Activated effector memory CD4-positive, alpha-beta T cell treated with anti-CD3 and anti-CD28 coated beads, Interleukin-2, amount 50 U/mL, for 16 hours (primary cell): ENCODE measurements at places on chromosomes 3 and 15.
A peak's percentile ranks its signal among the peaks of the same experiment; 100 is the strongest.

- no peak for DNase-seq
These were observed 58.6 kb downstream of the QTRT2 start for GRCh38 chr3:114115143-114115542.

- DNase-seq, result no peak
These were observed 20.3 kb upstream of the MAP3K13 start for GRCh38 chr3:185342459-185343174.

DNA sequence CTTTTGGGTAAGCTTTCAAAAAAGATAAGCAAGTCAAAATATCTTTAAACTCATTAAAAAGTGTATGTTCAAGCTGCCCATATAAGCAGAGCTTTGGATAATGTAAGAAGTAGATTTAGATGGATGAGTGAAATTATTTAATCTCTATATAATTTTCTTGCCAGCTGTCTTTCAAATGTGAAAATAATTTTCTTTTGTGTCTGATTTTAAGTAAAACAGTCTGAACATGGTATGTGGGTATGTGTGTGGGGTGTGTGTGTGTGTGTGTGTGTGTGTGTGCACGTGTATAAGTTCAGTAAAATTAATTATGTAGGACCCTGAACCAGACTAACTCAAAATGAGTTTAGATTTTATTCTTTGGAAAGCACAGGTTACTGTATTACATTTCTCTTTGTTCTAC lies 155.2 kb upstream of the CGNL1 start:
- DNase-seq, result no peak

GRCh38 chr3:16768014-16768413 lies 116.7 kb upstream of the PLCL2 start:
- DNase-seq, result no peak

GRCh38 chr15:89521605-89522004 lies 25.2 kb upstream of the RHCG start:
- DNase-seq, result no peak

GRCh38 chr15:36313021-36313420 lies 266.4 kb upstream of the CDIN1 start:
- no peak for DNase-seq

DNA sequence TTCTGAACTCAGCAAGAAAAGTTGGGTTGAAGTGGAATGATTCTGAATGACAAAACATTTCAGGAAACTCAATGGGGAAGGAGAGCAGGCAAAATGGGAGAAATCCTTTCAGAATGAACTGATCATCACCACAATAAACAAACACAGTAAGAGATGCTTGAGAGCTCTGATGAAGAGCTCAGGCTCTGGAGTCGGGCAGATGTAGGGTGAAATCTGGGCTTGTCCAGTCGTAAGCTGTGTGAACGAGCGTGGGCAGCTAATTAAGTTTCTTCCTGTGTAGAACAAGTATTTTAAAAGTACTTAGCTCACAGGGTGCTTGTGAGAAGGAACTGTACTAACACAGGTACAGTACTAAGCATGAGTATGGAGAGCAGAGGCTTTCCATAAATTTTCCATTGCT lies 406.2 kb downstream of the FOXP1 start:
- no peak for DNase-seq

GRCh38 chr15:94670438-94671034 lies 439.2 kb downstream of the MCTP2 start:
- no peak for DNase-seq

- no peak for DNase-seq
These were observed 22.2 kb upstream of the RAF1 start for GRCh38 chr3:12686096-12686495.

DNA sequence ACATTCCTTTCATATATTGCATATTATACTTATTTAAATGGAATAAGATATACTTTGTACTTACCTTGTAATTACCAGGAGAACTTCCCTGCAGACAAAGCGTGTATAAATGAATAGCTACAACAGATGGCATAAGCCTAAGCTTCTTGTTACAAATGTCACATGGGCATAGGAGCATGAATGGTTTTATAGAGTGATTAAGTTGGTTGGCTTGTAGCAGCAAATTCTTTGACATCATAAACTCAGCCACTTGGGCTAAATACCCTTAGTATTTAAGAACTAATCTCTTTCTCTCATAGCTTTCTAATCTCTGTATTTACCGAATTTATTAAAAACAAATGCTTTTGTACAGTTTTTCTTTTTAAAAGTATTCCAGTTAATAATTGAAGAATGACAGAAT lies at the start of gene UBAP1L:
Gene UBAP1L (minus strand): TSS at position 115 of the 400 bp plus-strand sequence. CDS start 8,985 bp downstream, outside the sequence.
- no peak for DNase-seq

DNA sequence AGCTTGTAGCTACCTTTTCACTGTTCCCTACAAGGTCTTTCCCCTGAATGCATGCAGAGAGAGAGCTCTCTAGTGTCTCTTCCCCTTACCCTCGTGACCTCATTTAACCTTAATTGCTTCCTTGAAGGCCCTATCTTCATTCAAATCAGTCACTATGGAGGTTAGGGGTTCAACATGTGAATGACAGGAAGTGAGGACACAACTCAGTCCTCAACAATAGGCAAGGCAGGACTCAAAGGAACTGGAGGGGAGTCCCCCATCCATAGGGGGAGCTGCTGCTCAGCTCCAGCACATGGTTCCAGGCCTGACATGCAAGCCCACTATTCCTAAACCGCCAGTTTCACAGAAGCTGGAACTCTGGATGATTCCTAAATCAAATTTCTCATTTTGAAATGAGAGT lies 33.8 kb upstream of the GYG1 start:
- DNase-seq, result no peak

DNA sequence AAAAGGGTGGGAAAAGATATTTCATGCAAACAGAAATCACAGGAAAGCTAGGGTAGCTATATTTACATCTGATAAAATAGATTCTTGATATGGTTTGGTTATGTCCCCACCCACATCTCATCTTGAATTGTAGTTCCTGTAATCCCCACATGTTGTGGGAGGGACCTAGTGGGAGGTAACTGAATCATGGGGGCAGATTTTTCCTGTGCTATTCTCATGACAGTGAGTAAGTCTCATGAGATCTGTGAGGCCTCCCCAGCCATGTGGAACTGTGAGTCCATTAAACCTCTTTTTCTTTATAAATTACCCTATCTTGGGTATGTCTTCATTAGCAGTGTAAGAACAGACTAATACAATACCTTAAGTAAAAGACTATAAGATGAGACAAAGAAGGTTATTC lies 558.1 kb downstream of the RSL24D1 start:
- no peak for DNase-seq

GRCh38 chr15:38068626-38069391 lies 134.4 kb downstream of the TMCO5A start:
- peak; percentile 64 for DNase-seq

- no peak for DNase-seq
These were observed 139.5 kb downstream of the OSBPL10 start for GRCh38 chr3:31841515-31841914.

DNA sequence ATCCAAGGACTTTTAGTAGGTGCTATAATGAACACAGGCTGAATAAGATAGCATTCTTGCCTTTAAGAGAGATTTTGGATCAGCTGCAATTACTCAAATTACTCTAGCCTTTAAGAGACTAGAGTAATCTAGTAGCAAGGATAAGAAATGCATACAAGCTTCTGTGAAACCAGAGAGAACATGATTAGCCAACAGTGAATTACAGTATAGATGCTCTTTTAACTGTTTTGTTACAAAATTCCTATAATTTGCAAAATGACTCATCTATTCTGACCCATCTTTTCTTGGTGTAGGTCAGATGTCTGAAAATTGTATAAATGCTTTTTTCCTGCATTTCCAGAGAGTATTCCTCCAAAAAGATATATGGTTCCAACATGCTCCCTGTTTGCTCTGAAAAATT lies 66.9 kb downstream of the CEP63 start:
- no peak for DNase-seq

- DNase-seq, result no peak
These were observed 17.8 kb downstream of the MAPKBP1 start for GRCh38 chr15:41792000-41792637.

DNA sequence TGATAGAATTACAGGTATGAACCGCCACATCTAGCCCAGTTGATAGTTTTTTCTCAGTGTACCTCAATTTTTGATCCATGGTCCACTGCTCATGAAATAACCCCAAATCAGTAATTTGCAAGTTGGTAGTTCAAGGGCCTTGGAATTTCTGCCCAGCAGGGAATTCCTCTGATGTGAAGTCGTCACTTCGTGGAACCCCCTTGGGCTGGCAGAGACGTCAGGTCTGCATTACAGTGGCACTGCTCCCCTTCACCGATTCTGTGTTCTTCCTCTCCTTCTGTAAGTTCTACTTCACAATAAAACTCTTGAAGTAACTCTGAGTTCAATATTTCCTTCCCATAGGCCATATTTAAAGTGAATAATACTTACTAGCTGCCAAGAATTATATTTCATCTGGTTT lies 881.0 kb downstream of the OTOL1 start:
- DNase-seq, result no peak

DNA sequence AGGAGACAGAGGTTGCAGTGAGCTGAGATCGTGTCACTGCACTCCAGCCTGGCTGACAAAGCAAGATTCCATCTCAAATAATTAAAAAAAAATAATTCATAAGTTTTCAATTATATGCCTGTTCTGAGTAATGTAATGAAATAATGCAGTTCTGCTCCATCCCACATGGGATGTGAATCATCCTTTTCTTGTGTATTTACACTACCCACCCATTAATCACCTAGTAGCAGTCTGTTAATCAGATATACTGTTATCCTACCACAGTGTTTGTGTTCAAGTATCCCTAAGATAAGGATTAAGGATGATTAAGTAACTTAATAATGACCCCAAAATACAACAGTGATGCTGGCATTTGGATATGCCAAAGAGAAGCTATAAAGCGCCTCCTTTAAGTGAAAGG lies 38.8 kb downstream of the PIGB start:
- no peak for DNase-seq

DNA sequence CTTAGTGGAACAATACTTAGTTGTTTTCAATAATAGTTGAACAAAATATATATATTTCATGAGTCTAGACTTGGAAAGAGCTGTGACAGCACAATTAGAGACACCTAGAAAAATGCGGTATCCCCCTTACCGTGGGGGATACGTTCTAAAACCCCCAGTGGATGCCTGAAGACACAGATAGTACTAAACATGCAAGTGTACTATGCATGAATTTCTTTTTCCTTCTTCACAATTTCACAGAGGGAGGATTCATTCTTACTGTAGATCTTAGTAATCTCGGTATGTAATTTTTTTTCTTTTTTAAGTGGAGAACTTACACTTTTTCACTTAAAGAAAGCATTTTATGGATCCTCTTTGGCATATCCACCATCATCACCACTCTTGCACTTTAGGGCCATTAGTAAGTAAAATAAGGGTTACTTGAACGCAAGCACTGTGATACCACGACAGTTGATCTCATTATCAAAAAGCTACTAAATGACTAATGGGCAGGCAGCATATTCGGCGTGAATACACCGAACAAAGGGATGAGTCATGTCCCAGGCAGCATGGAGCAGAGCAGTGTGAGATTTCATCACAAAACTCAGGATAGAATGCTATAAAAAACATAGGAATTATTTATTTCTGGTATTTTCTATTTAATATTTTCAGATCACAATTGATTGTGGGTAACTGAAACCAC lies 72.3 kb upstream of the ZNF280D start:
- DNase-seq, result no peak

DNA sequence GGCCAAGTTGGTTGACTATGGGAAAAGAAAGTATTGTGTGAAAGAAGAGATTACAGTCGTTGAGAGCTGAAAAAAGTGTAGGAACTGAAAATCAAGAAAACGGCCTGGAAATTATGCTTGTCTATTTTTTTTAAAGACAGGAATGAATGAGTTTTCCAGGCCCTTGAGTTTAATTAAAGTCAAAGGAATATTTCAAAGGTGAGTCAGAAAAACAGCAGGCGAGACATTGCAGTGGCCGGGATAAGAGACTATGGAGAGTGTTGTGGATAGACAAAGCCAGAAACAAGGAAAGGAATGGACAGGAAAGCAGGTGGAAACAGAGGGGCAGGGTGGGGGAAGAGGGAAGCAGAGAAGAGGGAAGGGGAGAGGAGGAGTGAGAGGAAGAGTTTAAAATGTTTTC lies 275.1 kb upstream of the LRTM1 start:
- no peak for DNase-seq

GRCh38 chr3:79286882-79287281 lies 480.9 kb downstream of the ROBO1 start:
- no peak for DNase-seq

DNA sequence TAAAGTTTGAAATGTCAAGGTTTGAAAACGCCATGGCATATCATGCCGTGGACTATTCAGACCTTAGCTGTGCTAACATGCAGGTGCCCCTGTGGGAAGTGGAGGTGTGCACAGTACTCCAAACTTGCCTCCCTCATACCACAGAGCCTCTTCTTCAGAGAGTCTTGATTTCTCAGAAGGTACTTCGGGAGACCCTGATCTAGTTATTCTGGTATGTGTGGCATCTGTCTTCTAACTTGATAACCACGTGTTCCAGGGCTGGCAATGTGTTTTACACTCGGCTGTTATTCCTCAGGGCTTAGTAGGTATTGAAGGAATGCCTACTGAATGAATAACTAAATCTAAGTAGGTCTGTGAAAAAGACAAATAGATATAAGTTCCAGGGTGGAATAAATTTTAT lies 309.9 kb downstream of the CLSTN2 start:
- DNase-seq, result no peak

GRCh38 chr15:98143116-98143515 lies 182.6 kb downstream of the ARRDC4 start:
- no peak for DNase-seq

GRCh38 chr3:151362751-151363174 lies 21.8 kb downstream of the P2RY12 start:
- no peak for DNase-seq

DNA sequence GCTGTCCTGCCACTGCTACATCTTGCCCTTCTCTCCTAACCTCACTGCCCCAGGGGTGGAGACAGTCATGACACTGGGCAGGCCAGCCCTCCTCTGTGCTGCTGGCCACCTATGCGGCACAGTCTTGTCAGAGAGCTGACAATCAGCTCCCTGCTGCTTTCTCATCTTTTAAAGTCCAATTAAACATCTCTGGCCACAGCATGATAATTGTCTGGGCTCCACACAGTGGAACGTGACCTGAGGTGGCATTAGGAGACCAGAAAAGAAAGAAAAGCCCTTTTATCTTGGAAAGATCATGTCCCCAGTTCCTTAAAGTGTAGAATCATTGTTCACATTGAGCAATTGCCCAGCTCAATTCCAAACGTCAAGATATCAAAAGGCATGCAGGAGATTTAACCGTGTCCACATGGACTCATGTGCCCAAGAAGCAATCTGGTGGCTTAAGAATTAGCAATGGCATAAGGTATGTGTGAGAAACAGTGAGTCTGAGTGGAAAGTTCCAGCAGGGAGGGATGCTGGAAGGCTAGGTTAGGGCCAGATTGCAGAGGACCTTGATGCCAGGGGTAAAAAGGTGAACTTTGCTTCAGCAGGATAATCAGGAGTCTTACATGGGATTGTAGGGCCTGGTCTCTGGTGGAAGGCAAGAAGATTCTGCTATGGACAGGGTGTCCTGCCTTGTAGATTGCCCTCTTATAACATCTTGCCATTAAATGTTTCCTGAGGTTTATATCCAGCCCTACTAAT lies 15.3 kb upstream of the CACNA1D start:
- no peak for DNase-seq
